ENCODE measurements at places on chromosomes 5 and 9.

- no peak for ATAC-seq
These were observed 379.0 kb upstream of the GRAMD2B start for GRCh38 chr5:126044111-126044668.

GRCh38 chr5:10838038-10838437 lies 77.0 kb upstream of the DAP start:
- ATAC-seq, result peak; percentile 38

- no peak for ATAC-seq
These were observed 310.1 kb upstream of the MSX2 start for GRCh38 chr5:174414315-174414710.

DNA sequence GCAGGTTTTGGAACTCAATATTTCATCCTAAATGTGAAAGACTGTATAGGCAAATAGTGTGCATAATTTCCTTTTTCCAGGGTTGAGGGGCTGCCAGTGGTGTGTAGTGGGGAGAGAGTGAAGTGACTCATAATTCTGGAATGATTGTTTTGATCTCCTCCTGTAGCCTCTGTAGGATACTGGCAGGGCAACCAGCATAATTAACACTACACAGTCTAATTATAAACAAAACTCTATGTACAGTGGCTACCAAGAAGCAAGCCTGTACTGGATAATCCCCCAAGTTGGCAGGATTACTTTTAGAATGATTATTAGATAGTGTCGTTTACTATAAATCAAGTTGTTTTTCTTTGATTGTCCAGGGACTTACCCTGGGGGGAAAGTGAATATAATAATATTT lies 32.2 kb downstream of the LNPEP start:
- ATAC-seq, result no peak

DNA sequence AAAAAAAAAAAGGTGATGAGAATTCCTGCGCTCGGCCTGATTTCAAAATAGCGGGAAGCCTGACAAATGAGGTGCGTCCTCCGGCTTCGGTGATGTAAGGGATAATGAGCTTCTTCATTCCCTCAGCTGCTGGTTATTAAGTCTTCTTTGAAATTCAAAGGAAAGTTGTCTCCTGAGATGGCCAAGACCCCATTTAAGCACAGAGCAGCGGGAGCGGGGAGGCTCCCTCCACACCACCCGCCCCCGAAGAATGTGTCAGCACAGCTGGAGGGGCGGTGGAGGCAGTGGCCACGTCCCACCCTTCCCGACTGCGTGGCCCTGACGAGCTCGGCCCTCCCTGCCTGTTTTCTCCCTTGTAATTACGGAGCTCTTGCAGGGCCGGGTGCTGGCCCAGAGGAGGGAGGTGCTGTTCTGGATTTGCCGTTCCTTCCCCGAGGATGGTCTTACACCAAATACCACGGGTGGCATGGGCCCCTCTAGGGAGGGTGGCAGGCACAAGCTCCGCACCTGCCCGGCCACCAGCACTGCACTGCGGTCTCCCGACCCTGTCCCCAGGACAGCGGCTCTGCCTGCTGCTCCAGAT lies 31.0 kb downstream of the SLC9A3 start:
- ATAC-seq, result no peak

DNA sequence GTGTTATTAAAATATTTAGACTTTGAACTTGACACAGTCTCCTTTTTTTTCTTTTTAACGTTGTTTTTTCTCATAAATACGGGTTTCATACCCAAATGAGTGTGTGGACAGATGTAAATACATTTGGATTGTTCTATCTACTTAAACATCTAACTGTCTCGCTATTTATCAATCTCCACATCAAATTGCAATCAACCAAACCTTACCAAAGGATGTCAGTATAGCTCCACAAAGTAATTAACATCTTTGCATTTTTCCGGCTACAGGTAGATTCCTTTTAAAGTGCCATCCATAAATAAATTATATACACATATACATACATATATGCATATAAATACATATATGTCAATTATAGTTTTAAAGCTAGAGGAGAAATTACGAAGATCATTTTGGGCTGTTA lies 705 bp upstream of the CDH10 start:
- ATAC-seq, result no peak

GRCh38 chr9:86485359-86485758 lies 131.1 kb upstream of the TUT7 start:
- no peak for ATAC-seq

DNA sequence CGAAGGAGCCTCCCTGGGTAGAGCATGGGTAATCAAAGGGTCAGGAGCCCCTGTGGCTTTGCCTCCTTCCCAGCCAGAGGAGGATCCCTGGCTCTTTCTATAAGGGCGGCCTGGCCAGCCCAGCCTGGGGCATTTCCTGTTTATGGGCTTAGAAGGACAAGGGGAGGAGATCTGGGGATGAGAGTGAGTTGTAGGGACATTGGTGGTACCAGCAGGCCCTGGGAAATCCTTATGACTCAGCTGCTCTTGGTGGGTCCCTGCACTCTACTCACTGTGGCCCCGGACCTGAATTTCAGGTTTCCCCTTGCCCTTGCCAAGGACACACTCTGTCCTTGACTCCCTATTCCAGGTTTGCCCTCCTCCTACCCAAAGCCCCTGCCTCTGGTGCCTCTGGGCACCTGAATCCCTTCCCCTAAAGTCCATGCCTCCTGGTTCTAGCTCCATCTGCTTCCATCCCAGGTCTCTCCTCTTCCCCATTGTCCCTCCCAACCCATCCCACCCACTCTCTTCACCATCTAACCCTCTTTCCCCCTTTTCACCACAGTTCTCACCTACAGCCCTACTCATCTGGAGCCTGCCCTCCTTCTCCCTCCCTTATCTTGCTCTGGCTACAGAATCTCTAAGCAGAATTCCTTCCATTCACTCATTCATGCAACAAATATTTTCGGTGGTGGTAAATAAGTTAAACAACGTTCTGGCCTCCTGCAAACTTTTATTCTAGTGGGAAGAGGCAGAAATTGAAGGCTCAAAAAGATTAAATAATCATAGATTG lies 34.9 kb downstream of the PCDH1 start:
- ATAC-seq, result no peak

GRCh38 chr5:37715361-37715760 lies 124.5 kb downstream of the GDNF start:
- ATAC-seq, result no peak

DNA sequence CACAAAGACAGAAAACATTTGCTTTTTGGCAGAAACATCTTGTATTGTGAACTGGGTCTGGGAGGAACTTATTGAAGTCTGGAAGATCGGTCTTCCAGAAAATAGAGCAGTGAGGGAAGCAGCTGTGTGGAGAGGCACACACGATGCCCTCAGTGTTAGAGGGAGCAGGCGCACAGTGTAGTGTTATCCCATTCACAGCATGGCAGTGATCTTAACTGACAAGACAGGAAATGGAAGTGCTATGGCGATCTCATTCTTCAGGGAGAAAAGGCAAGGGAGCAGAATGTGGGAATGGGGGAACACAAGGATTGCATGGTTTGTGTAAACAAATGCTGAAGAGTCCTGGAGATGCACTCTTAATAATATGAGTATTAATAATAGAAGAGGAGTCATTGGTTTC lies 161.0 kb downstream of the PBX3 start:
- no peak for ATAC-seq

DNA sequence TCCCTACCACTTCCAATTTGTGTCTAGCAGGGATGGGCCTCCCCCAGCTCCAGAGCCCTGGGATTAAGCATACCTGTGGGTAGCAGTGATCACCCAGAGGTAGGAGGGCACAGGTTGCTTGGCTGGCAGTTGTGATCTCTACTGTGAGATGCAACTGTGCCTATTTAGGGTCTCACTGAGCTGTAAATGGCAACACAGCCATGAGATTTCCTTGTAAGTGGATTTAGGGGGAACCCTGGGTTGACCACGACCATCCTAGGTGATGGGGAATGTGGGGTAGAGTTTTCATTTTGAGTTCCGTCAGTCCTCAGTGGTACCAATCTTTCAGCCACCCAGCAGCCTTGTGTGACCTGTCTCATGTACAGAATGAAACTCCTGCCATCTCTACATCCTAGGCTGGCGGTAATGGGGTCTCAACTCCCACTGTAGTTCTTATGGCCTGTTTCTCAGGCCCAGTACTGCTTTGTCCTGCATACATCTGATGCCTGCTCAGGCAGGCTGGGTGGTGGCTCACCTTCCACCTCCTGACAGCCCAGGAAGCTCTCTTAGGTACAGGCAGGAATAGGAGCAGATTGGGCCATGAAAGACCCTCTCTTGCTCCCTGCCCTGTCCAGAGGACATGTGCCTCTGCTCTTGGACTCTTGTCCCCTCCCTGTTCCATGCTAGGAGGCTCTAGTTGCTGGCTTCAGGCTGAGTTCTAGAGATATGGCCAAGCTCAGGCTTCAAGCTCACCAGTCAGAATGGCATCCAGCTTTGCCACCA lies 8.1 kb downstream of the HNRNPAB start:
- ATAC-seq, result no peak
